ENCODE measurements at places on chromosomes 1 and 21.
A peak's percentile ranks its signal among the peaks of the same experiment; 100 is the strongest.

DNA sequence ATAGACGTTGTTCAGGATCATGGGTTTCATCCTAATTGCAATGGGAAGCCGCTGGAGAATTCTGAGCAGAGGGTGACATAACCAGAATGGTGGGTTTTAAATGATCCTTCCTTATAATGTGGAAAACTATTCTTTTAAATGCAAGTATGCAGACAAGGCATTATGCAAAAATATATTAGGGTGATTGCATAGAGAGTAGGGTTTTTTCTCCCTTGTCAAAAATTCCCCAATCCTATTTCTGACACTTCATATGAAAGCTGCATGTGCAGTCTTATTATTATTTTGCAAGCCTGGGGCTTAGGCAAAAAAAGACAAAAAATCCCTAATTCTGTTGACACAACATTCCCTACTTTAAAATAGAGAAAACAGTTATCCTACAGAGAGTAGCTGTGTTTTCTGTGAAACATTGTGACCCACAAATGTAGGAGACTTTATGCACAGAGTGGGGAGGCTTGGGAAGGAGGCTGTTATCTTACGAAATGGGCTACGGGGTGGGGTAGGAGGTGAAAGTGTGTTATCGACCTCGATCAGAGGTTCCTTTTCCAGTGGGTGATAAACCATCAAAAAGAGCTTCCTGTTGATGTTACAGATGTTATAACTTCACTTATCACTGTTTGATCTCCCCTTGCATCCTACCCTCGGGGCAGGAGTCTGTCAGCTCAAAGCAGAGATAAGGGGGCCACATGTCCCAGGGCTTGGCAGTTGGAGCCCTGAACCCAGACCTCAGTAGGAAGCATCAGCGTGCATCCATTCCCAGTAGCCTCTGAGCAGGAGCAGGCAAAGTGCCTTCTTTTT is 27.2 kb downstream of the RHEX start:
- DNase-seq: no peak

- DNase-seq: no peak
These were observed 308.8 kb downstream of the KIF26B start for GRCh38 chr1:245463392-245464165.

GRCh38 chr1:200890818-200891773 is 3.6 kb upstream of the INAVA start:
- no peak for DNase-seq

DNA sequence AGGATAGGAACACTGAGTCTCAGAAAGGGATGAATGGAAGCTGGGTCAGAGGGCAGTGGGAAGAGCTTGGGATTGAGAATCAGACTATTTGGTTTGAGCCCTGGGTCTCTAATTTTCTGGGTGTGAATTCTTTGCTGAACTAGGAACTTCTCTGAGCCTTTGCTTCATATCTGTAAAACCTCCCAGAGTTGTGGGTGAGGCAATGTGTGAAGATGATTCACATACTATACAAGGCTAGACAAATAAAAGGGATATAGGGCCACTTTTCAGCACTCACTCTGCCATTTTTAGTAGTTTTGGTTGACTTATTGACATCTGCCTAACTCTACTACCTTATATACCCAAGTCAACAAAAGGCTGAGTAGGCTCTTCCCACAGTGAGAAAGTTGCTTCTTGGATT is 77.7 kb upstream of the JUN start:
- no peak for DNase-seq

DNA sequence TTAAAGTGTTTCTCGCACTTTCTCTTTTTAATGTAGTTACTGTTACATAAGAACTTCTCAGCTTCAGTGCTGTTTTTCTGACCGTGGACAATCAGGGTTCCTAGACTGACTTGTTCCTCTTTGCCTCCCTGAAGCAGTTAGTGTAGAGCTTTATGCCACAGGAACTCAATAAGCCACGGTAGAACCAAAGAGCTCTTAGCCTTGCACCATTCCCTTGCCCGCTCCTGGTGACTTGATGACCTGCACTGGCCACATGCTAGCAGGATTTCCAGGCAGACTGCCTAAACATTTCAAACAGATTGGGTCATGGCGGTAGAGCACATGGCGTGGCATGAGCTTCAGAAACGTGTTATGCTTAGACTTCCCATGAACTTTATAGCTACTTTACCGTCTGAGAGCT is 18.8 kb upstream of the FASLG start:
- DNase-seq: no peak

DNA sequence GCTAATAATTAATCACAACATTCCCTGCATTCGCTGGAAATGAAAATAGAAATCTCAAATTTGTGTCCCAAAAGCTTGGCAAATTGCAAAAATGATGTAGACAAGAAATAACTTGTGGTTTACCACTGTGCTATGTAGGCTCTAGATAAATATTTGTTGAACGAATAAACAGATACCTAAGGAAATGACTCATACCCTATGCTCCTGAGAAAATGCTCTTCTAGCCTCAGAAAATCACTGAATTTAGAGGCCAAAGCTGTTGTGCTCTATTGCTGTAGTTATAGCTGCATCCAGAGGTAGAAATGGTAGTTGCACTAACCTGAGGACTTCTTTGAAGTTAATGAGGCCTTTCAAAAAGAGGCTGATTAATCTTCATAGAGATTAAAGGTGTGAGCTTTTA is 142.0 kb upstream of the ZNHIT6 start:
- DNase-seq: no peak

DNA sequence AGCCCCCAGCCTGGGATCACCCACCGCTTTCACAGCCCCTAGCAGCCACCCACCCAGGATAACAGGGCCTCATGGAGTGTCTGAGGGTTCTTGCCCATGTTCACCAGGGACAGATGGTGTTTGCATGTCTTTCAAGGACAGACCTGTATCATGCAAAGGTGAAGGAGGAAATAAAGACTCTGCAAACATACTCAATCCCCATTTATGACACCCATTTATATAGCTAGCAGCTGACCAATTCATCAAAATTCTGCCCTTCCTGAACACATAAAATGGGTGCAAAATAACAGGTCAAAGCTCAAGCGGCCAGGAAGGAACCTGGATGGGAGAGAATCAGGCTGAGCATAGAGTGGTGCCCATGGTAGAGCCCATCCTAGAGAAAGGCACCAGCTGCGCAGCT is 32.8 kb upstream of the LYPD8 start:
- no peak for DNase-seq

GRCh38 chr1:167676916-167677848 is 44.6 kb upstream of the MPZL1 start:
- DNase-seq: no peak

- no peak for DNase-seq
These were observed 6.5 kb downstream of the SYNC start for GRCh38 chr1:32696041-32696440.

- DNase-seq: no peak
These were observed 12.4 kb downstream of the C1orf116 start for GRCh38 chr1:207020065-207020708.

DNA sequence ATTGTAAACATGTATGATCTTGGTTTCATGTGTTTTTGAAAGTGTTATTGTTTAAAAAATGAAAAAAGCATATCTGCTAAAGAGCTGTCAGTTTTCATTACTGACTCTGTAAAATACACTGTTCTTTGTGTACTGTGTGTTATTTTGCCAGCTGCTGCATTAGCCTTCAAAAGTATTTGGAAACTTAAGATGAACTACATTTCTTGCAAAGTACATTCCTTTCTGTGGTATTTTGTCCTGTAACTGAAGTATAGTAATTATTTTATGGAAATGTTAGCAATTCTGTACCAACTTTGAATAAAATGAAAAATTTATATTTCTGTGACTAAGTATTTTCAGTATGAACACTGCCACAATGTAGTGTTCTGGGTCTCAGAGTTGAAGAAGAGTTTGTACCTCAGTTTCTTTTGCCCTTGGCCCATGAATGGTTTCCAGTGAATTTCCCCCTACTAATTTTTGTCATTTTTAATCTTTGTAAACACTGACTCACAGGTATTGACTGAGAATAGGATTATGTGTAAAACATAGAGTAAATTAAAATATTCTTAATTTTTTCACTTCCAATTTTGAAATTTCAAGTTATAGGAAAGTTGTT is 32.7 kb downstream of the MRPS6 start:
- no peak for DNase-seq

GRCh38 chr21:35615325-35615724 is 445.0 kb downstream of the SETD4 start:
- no peak for DNase-seq

GRCh38 chr1:205575294-205575885 is 56.4 kb downstream of the ELK4 start:
- DNase-seq: no peak

DNA sequence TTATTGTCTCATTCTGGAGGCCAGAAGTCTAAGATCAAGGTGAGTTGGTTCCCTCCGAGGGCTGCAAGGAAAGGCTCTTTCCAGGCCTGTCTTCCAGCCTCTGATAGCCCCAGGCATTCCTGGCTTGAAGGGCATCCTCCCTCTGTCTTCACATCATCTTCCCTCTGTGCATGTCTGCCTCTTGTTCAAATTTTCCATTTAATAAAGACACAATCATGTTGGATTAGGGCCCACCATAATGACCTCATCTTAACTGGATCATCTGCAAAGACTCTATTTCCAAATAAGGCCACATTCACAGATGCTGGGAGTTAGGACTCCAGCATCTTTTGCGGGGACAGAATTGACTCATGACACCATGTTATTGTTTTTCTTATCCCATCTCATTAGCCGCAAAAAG is 24.5 kb downstream of the HUNK start:
- no peak for DNase-seq

- no peak for DNase-seq
These were observed 100.1 kb upstream of the PLXNA2 start for GRCh38 chr1:208344202-208344857.

DNA sequence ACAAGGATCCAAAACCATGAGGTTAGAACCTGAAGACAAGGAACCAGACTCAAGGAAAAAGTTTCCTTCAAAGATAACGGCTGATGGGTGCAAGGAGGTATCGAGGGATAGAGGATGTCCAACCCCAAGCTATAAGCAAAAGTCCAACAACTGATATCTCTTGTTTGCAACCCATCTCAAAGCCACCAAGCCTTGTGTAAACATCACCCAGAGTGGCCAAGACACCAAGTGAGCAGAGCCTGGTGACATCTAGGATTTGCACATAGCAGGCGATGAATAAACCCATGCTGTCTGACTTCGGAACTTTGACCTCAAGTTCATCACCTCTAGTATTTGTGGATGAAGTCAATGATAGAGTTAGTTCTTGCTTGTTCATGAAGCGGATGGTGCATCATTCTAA is 180.7 kb downstream of the ETS2 start:
- DNase-seq: no peak

GRCh38 chr1:211933946-211934714 is 101.2 kb downstream of the INTS7 start:
- DNase-seq: no peak

GRCh38 chr1:186699519-186699918 is 19.3 kb upstream of the PTGS2 start:
- DNase-seq: no peak

GRCh38 chr1:9100471-9101043 is 28.3 kb downstream of the GPR157 start:
- DNase-seq: no peak

DNA sequence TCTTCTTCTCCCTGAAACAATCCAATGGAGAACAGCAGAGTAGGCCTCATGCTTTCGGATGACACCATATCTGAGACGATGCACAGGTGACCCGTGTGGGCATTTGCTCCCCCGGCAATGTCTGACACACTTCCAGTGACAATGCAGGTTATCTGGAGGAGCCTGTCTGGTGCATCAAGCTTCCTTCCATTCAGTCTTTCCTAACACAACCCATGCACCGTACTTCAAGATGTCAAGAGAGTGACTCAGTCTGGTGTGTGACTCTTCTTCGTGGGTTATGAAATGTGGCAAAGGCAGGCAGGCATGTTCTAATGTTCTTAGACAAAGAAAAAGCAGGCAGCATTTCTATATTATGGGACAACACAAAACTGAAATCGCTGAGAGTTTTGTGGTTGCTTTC is 159.1 kb downstream of the EDEM3 start:
- no peak for DNase-seq

DNA sequence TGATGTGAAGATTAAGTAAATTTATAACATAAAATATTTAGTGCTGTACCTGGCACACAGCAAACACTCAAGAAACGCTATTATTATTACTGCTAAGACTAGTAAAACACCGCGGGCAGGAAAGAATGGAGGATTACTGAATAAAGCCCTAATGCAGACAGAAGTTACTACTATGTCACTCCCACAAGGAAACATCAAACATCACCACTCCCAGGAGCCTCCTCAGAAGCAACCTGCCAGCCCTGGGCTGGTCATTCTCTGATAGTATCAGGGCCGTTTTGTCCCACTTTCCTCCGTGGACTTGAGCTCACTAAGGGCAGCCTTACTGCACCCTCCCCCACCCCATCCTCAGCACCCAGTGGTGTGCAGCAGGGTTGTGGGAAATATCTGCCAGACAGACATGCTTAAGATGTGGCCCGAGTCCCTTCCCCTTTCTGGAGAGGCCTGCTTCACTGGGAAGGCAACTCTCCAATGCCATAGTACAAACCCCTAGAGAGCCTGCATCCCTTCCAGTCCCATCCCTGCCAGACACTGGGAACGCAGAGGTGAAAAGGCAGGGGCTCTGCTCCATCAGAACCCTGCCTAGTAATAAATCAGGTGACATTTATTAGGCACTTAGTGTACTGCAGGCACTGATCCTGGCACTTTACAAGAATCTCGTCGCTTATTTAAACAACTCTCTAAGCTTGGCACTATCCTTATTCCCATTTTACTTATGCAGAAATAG is 41.7 kb upstream of the ECE1 start:
- no peak for DNase-seq

DNA sequence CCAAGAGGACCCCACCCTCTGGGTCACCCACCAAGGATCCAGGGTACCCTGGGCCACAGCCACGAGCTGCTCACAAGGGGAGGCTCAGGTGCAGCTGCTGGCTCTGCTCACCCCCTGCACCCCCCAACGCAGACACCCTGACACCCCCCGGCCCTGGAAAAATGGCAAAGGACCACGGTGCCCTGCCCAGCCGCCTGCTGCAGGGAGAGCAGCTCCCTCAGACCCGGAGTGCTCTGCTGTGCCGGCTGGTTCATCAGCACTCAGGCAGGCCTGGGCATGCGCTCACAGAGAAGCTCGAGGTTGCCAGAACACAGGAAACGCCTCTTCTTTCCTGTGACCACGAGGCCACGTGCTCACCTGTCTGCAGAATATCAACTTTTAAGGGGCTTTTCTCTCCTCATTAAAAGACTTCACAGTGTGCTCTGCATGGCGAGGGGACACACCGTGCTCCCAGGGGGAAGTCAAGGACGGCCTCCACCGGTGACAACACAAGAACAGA is 4.3 kb upstream of the C1QTNF12 start:
- no peak for DNase-seq

- no peak for DNase-seq
These were observed 475.0 kb downstream of the SMYD3 start for GRCh38 chr1:246032031-246032551.

GRCh38 chr1:36792292-36792691 is 242.0 kb downstream of the GRIK3 start:
- no peak for DNase-seq

- peak; percentile 41 for DNase-seq
These were observed 260.5 kb downstream of the PRDM2 start for GRCh38 chr1:13960375-13960987.

GRCh38 chr1:27630859-27631491 is 4.0 kb downstream of the FGR start:
- no peak for DNase-seq

- no peak for DNase-seq
These were observed 97.0 kb downstream of the IER5 start for GRCh38 chr1:181185461-181185860.

- peak; percentile 20 for DNase-seq
These were observed 631.6 kb upstream of the CAMK1G start for GRCh38 chr1:208951908-208952307.

GRCh38 chr21:14306126-14306907 is 76.6 kb downstream of the HSPA13 start:
- DNase-seq: no peak

- no peak for DNase-seq
These were observed 22.7 kb downstream of the SYNJ1 start for GRCh38 chr21:32705139-32705538.
